ENCODE measurements at places on chromosomes 3 and 15.

DNA sequence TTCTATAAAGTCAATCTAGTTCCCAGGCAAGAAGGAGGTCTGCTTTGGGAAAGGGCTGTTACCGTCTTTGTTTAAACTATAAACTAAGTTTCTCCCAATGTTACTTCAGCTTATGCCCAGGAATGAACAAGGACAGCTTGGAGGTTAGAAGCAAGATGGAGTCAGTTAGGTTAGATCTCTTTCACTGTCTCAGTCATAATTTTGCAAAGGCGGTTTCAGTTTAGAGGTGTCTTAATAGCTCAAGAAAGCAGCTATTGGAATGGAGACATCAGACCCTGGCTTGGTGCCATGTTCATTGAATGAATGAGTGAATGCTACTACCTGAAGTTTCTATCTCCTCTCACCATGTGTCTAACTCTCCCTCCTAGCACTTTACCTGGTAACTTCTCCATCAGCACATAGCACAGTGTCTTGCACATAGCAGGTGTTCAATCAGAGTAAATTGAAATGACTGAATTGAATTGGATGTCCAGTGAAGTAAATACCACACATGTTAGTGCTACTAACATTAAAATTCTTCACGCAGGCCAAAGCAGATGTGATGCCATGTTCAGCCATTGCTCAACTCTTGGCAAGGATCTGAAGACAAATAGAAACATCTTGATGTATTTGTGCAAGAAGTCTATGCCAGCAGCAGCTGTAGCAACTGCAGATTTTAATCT is 28.2 kb downstream of the CLEC3B start:
- peak; percentile 74 for DNase-seq

GRCh38 chr3:52650439-52650838 is 35.3 kb downstream of the PBRM1 start:
- peak; percentile 20 for DNase-seq

- no peak for DNase-seq
Measured at GRCh38 chr3:178584722-178585380, 48.6 kb downstream of the KCNMB2 start.

DNA sequence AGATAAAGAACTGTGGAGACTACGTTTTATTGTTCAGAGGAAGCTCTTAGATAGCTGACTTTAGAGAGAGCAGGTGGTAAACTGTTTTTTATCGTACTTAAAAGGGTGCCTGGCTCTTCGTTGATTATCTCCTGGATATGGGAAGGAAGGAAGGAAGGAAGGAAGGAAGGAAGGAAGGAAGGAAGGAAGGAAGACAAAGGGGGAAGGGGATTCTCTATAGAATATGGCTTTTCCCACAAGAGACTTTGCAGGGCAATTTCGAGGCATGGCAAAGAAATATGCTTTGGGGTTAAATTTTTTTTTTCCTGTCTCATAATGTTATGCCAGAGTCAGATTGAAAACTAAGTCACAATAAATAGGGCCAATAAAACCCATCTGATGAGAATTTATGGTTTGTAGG is 271.9 kb upstream of the POU1F1 start:
- no peak for DNase-seq

DNA sequence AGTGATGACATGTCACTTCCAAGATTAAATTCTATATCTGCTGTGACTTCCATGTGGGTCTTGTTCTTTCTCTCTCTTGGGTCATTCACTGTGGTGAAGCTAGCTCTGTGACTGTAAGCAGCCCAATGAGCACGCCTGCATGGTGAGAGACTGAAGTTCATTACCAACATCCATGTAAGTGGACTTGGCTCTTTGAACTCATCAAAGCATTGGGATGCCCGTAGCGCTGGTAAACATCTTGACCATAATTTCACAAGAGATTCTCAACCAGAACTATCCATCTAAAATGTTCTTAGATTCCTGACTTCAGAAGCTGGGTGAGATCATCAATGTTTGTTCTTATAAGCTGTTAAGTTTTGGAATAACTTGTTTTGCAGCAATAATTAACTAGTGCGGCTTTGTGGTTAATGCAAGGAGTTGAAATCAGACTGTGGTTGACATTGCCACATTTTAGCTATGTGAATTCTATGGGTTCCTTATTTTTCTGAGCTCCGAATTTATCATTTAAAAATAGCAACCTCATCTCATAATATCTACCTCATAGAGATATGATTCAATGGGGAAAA is 31.6 kb upstream of the LRRC3B start:
- DNase-seq: no peak

- peak; percentile 31 for DNase-seq
Measured at GRCh38 chr3:126064627-126065258, 19.2 kb downstream of the SLC41A3 start.

GRCh38 chr15:55283379-55284147 is 6.0 kb downstream of the RAB27A start:
- DNase-seq: no peak

DNA sequence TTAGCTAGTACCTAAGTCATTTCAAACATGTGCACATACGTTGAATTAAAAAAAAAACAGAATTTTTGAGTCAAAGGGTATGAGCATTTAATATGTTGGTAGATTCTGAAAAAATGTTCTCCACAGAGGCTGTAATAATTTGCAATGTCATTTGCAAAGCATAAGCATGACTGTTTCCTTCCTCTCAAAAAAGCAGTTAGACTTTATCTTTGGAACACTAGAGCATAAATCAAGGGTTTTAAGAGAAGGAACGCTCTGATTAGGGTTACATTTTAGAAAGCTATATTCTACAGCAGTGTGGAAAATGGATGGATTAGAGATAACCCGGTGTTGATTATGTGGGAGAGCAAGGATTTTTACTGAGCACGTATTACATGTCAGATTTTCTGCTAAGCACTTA is 193.7 kb downstream of the WDR72 start:
- DNase-seq: no peak

DNA sequence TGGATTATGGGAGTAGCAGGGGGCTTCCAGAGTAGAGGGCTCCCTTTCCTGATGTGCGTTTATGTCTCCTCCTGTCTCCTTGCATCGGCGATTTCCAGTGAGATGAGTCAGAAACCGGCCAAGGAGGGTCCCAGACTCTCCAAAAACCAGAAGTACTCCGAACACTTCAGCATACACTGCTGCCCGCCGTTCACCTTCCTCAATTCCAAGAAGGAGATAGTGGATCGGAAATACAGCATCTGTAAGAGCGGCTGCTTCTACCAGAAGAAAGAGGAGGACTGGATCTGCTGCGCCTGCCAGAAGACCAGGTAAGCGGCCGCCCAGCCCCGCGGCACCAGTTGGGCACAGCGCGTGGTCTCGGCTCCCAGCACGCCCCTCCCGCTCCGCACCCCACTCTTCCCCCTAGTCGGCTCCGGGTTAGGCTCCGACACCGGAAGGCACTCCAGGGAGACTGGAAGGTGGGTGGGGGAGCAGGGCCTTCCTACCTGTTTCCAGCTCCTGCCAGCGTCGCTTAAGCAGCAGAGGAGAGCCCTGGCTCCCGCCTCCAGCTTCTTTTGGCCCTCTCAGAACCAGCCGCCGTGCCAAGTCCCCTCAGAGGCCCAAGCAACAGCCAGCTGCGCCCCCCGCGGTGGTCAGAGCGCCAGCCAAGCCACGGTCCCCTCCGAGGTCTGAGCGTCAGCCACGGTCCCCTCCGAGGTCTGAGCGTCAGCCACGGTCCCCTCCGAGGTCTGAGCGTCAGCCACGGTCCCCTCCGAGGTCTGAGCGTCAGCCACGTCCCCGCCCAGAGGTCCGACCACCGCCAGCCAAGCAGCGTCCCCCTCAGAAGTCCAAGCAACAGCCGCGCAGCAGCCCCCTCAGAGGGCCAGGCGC is 34.7 kb downstream of the MOBP start:
- no peak for DNase-seq

DNA sequence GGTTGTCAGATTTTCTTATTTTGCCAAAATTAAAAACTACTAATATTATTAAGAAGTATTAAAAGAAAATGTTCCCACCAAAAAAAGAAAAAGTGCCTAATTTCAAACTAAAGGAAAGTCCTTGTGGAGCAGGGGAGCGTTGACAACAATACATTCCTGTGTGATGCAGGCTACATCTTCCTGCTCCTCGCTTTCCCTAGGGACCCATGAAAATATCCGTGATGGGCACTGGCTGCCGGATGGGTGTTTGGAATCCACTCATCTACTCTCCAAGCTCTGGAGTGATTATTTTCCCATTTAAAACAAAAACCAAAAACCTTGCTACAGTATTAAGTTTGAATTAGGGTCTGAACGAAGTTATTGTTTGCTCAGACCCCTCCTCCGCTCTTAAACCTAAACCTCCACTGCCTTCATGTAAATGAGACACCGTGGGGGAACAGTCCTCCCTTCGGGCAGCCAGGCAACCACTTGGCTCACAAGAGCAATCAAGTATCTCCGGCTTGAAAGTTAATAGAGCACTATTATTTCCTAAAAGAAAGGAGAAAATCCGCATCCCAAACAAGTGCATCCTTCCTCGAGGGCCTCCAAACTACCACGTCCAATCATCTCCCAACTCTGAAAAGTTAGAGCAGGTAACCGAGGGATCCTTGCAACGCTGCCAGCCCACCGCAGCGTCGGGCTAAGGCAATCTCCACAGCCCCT is 1.5 kb downstream of the ITGB5 start:
- peak; percentile 33 for DNase-seq

- peak; percentile 49 for DNase-seq
Measured at GRCh38 chr15:61480863-61481262, 251.8 kb upstream of the RORA start.

DNA sequence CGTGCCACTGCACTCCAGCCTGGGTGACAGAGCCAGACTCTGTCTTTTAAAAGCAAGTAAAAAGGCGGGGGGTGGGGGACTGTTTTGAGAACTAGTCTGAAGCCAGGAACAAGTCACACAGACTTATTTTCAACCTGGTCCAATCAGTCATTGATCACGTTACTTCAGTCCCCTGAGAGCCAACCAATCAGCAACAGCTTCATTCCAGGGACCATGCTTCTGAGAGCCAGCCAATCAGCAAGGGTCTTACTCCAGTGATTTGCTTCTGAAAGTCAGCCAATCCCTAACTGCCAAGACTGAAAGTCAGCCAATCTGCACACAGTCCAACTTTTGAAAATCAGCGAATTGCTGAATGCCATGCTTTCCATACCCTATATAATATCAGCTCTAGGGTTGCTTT is 48.6 kb upstream of the C15orf39 start:
- DNase-seq: peak; percentile 64

DNA sequence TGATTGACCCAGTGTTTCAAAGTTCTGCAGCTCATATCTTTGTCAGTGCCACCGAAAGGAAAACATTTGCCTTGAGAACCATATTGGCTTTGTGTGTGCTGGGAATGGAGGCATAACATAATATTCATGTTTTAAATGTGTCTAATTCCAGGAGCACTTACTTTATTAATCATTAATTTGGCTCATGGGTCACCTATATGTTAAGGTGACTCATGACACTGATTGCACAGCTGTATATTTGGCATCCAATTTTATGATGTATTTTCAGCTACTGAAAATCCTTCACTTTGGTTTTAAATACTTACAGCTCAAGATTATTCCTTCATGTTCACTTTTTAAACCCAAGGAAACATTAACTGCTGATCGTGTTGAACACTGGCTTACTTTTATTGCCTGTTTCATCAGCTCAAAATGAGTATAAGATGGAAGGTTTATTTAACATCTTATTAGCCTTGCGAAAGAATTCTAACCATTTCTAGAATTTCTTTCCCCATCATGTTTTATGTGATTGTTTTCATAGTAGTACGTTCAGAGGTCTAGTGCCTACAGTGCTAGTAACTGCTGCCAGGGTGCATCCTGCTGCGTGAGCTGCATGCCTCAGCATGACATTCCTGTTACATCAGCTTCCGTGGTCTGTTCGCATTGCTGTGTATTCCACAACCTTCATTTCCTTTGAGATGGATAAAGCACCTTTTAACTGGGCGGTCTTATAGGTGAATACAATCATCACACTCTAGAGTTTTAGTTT is 63.7 kb downstream of the LRCH3 start:
- peak; percentile 99 for DNase-seq

DNA sequence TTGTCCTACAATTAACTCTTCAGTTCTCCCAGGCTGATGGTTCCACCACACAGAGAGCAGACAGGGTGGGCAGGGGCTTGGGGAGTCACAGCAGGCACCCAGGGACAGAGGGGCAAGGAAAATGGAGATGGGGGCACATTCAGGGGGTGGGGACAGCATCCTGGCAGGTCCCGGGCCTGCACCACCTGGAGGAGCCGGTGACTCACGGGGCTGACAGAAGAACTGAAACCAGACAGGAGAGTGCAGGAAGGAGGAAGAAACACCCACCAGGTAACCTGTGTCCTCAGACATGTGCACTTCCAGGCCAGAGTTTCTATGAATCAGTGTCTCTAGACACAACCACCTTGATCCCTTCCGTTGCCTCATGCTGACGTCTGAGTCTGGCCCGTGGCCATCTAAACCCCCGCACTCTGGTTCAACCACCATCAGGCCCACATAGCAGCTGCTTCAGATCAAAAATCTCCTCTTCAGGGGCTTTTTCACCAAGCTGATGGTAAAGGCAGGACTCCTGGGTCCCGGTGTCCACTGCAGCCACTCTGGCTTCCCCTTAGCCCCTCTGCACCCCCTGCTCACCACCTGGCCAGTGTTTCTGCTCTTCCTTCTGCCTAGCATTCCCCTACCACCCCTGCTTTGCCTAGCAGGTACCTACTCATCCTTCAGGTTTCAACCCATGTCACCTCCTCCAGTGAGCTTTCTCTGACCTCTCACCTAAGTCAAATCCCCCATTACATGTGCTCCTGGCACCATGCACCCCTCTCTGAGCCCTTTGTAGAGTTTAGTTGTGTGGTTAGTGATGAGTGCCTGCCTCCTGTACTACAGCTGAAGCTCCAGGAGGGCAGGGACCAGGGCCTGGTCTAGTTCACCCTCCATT is 16.5 kb upstream of the CYP11A1 start:
- DNase-seq: peak; percentile 56

DNA sequence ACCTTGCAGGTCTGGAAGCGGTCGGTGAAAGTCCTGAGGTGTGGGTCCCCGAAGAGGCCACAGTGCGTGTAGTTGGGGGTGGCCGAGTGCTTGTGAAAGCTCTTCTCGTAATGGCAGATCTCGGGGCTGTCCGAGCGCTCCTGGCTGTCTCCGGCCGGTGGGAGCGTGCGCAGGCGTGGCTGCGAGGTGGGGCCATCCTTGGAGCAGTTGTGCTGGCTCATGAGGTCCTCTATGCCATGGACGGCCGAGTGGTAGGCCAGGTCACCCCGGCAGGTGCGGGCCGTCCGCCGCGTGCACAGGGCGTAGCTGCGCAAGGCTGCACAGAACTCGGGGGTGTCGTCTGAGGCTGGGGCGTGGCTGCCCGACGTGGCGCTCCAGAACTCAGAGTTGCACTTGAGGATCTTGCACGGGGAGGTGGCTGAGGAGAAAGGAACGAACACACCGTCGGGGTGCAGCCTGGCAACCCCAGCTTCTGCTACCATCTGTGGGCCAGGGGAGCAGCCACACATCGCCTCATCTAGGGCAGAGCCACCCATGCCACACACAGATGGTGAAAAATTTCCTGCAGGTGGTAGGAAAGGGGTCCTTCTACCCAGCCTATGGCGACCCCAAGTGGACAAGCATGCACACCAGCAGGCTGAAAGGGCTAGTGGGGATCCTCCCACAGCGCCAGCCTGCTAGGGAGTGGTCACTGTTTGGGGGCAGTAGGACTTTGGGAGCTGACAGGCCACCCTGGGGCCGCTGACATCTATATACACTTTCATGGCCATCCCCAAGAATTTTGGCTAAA is 36.7 kb downstream of the RGMA start:
- DNase-seq: no peak

- DNase-seq: no peak
Measured at GRCh38 chr3:64185436-64185835, 39.8 kb downstream of the PRICKLE2 start.

GRCh38 chr3:8840556-8840955 is 71.1 kb upstream of the OXTR start:
- DNase-seq: peak; percentile 91
